Heart right ventricle (tissue), 16 donors: ENCODE measurements at places on chromosomes 1 and 21. TPM values are rescaled to one million over a fixed set of nuclear protein-coding genes. Genes with fewer than 3 reads are reported as not detected.

LRRC38 gene
- total RNA-seq, result 0.26 TPM

CLEC20A gene
- not detected for total RNA-seq

ADCY10 gene
- 0.19 TPM for total RNA-seq

BRDT gene
- total RNA-seq, result not detected

SYT14 gene
- 0.06 TPM for total RNA-seq

KCNK1 gene
- 23.2 TPM for total RNA-seq

CXADR gene
- total RNA-seq, result 22.4 TPM

PIGC gene
- 12.1 TPM for total RNA-seq

RXRG gene
- total RNA-seq, result 15.5 TPM

ZNF692 gene
- 7.1 TPM for total RNA-seq

PAX7 gene
- total RNA-seq, result not detected

GRCh38 chr1:47440599-47441081 is 2.8 kb downstream of the FOXD2 start:
- no peak for DNase-seq
- peaks cover 98% of the 10 kb centered on the region for H3K27me3 ChIP-seq
- H3K4me1 ChIP-seq, result peaks cover 41% of the 10 kb centered on the region

DNA sequence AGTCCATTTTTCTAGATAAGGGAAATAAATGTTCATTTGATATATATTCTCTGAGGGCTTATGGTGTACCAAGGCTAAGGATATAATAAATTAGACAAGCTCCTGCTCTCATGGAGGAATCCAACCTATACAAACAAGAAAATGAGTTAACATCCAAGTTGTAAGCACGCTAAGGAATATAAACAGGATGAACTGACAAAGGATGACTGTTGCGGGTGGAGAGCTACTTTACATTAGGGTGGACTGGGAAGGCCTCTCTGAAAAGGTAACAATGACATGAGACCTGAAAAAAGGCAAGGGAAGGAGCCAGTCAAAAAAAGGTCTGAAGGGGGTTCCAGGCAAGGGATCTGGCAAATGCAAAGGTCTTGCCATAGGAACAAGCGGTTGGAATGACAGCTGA is 3.1 kb downstream of the BCAR3 start:
- no peak overlapping the region for H3K4me3 ChIP-seq

DNA sequence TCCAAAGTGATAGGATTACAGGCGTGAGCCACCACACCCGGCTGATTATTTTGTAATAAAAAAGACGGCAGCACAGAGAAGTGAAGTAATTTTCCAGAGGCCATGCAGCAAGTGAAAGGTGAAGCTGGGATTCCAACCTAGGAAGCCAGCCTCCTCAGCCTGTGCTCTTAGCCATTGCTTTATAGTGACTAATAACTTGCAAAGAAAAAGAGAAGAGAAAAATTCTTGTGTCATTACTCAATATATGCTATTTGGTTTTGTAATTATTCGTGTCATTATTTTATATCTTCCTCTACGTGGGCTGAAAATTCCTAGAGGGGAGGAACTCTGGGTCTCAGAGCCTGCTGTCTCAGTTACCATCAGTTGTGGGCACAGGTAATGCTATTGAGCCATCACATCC is 1.6 kb upstream of the IER5 start:
- no peak for DNase-seq
- no peaks in the 10 kb centered on the region for H3K4me1 ChIP-seq
- no peaks in the 10 kb centered on the region for H3K27me3 ChIP-seq
- no peak overlapping the region for H3K4me3 ChIP-seq
- no peak overlapping the region for H3K27ac ChIP-seq
- H3K36me3 ChIP-seq, result no peaks in the 10 kb centered on the region

DNA sequence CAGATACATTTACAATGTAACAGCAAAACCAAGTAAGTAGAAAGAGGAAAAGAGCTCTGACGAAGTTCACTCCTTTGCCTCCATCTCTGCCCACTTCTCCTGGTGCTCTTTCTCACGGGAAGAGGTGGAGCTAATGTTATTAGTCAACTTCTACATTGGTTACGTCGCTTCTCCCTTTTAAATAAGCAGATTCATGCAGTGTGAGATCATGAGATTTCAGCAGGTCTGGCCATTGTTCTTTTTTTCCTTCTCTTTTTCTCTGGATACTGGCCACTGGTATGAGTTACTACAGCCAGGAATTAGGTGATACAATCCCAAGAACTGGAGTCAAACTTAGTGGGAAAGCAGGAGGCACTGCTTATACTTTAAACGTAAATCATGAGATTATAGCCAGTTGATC is 207.1 kb downstream of the AKT3 start:
- H3K36me3 ChIP-seq, result peaks cover 15% of the 10 kb centered on the region
- DNase-seq, result no peak
- H3K4me3 ChIP-seq, result no peak overlapping the region
- H3K27ac ChIP-seq, result no peak overlapping the region
- H3K27me3 ChIP-seq, result no peaks in the 10 kb centered on the region

DNA sequence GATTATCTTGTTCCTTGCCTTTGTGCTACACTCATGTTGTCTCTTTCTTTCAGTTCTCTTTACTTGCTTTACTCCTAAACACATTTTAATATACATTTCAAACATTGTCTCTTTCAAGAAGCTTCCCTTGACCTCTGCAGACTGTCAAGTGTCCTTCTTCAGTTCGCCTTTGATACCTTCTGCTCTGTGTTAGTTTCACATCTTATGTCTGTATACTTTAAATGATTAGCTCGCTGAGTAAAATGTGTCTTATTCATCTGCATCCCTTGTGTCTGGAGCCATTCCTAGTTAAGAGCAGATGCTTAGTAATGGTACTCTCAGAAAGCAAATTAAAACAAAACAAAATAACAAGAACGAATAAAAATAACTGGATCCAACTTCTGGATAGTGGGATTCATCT is 303.3 kb downstream of the S1PR1 start:
- DNase-seq, result no peak
- no peaks in the 10 kb centered on the region for H3K4me1 ChIP-seq
- H3K27me3 ChIP-seq, result no peaks in the 10 kb centered on the region
- H3K27ac ChIP-seq, result no peak overlapping the region
- H3K4me3 ChIP-seq, result no peak overlapping the region
- no peaks in the 10 kb centered on the region for H3K36me3 ChIP-seq

DNA sequence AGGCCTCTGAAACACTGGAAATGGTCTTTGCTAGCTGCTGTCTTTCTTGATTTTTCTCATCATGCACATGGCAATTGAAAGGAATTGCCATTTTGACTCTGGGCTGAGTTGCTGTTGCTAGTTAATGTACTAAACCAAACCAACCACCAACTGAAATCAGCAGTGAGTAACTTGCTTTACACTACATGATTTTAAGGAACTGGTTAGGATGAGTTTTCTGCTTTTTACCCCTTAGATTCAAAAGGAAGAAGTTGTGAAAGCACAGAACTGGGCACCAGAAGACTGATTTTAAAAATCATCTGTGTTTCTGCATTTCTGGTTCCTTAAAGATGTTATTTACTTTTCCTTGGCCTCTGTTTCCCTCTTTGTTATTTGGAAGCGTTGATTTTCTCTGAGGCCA is 361.9 kb downstream of the HLX start:
- no peak overlapping the region for H3K27ac ChIP-seq
- no peaks in the 10 kb centered on the region for H3K27me3 ChIP-seq
- no peak for DNase-seq
- no peaks in the 10 kb centered on the region for H3K36me3 ChIP-seq
- no peak overlapping the region for H3K4me3 ChIP-seq

- no peak for DNase-seq
- no peak overlapping the region for H3K4me3 ChIP-seq
- no peaks in the 10 kb centered on the region for H3K36me3 ChIP-seq
- no peak overlapping the region for H3K27ac ChIP-seq
Observed at GRCh38 chr21:15992171-15992570, 262.4 kb downstream of the USP25 start.

GRCh38 chr1:14804626-14805025 is 206.1 kb downstream of the KAZN start:
- DNase-seq, result no peak
- H3K36me3 ChIP-seq, result no peaks in the 10 kb centered on the region
- no peak overlapping the region for H3K27ac ChIP-seq
- no peaks in the 10 kb centered on the region for H3K4me1 ChIP-seq
- H3K4me3 ChIP-seq, result no peak overlapping the region

- no peak for DNase-seq
- no peaks in the 10 kb centered on the region for H3K36me3 ChIP-seq
- no peaks in the 10 kb centered on the region for H3K27me3 ChIP-seq
- H3K4me3 ChIP-seq, result peak overlapping the region; percentile 2
- H3K27ac ChIP-seq, result peak overlapping the region; percentile 38
Observed at GRCh38 chr1:66563094-66563800, 29.3 kb downstream of the SGIP1 start.

DNA sequence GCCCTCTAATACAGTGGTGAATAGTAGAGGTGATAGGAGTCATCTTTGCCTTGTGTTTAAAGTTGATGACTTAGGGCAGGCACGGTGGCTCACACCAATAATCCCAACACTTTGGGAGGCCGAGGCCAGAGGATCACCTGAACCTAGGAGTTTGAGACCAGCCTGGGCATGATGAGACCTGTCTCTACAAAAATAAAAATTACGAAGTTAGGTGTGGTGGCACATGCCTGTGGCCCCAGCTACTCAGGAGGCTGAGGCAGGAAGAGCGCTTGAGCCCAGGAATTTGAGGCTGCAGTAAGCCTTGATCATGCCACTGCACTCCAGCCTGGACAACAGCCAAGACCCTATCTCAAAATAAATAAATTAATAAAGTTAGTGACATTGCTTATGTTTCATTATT is 26.6 kb downstream of the CAPZA1 start:
- H3K27ac ChIP-seq, result no peak overlapping the region
- no peak for DNase-seq
- no peaks in the 10 kb centered on the region for H3K4me1 ChIP-seq
- H3K36me3 ChIP-seq, result no peaks in the 10 kb centered on the region
- H3K27me3 ChIP-seq, result no peaks in the 10 kb centered on the region

DNA sequence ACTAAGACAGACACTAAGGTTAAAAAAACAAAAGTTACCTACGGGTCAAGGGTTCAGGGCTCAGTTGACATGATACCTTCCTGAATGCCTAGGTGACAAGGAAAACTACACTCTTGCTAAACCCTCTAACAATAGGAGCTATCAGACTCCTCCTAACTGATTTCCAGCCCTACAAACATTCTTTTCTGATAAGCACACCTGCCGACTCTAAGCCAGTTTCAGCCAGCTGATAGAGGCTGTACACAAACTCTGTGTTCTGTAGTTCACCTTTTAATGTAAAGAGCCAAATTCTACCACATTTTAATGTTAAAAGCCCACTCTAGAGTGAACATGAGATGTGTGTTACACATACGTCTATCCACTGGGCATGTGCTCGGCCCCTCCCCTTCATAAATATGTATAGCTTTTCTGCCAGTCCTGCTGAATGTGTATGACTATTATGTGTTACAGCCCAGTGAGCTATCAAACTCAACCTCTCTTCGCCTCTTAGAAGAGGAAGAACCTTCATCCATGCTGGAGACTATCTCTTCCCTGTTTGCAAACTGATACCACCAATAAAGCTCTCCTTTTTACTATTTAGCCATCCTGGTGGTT is 40.0 kb upstream of the FAM163A start:
- DNase-seq, result no peak
- H3K27ac ChIP-seq, result no peak overlapping the region
- no peaks in the 10 kb centered on the region for H3K27me3 ChIP-seq
- H3K36me3 ChIP-seq, result no peaks in the 10 kb centered on the region
- no peaks in the 10 kb centered on the region for H3K4me1 ChIP-seq

DNA sequence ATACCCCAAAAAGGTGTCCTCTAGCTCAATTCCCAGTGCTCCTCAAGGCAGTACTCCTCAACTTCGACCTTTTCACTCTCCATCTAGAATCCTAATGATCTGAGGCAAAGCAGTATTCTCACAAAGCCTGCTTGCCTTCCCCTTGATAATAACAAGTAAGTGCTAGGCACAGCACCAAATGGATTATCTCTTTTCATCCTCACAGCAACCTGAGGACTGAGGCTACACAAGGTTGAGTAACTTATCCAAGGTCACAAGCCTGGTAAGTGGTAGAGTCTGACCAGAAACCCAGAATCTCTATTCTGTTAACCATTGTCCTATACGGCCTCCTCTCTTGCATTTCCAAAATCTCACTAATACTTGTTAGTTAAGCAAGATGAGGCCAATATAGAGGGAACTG is 5.1 kb downstream of the SYDE2 start:
- H3K4me1 ChIP-seq, result no peaks in the 10 kb centered on the region
- H3K36me3 ChIP-seq, result no peaks in the 10 kb centered on the region
- no peaks in the 10 kb centered on the region for H3K27me3 ChIP-seq
- no peak for DNase-seq

- H3K27ac ChIP-seq, result no peak overlapping the region
- DNase-seq, result no peak
- no peaks in the 10 kb centered on the region for H3K27me3 ChIP-seq
- no peaks in the 10 kb centered on the region for H3K36me3 ChIP-seq
- no peaks in the 10 kb centered on the region for H3K4me1 ChIP-seq
Observed at GRCh38 chr1:231170875-231171274, 9.0 kb downstream of the TRIM67 start.

- H3K4me1 ChIP-seq, result peaks cover 2% of the 10 kb centered on the region
- H3K27ac ChIP-seq, result no peak overlapping the region
- no peak for DNase-seq
Observed at GRCh38 chr1:172135076-172135672, 285.3 kb upstream of the C1orf105 start.

- H3K4me3 ChIP-seq, result no peak overlapping the region
- no peaks in the 10 kb centered on the region for H3K4me1 ChIP-seq
- H3K27me3 ChIP-seq, result no peaks in the 10 kb centered on the region
- no peak for DNase-seq
Observed at GRCh38 chr1:162912061-162912667, 51.2 kb upstream of the CCDC190 start.

DNA sequence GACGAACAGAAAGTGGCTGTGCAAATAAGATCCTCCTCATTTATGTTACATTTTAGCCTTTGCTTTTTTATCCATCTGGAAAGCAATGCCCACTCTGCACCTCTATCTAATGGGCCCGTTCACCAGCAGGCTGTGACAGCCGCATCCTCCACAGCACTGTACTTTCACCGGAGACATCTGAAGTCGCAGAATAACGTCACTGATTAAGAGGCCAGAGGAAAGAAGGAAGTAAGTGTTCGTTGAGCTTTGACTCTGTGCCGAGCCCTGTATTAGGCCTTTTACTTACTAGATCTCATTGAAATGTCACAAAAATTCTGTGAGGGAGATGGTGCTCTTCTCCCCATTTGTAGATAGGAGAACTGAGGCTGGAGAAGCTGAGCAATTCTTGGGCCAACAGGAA is 62.3 kb downstream of the KAZN start:
- H3K4me1 ChIP-seq, result peaks cover 7% of the 10 kb centered on the region
- peak overlapping the region; percentile 45 for H3K27ac ChIP-seq
- peak overlapping the region; percentile 33 for H3K4me3 ChIP-seq
- H3K36me3 ChIP-seq, result no peaks in the 10 kb centered on the region
- DNase-seq, result no peak

- peaks cover 14% of the 10 kb centered on the region for H3K36me3 ChIP-seq
- H3K27me3 ChIP-seq, result no peaks in the 10 kb centered on the region
- peak; percentile 80 for DNase-seq
- peaks cover 44% of the 10 kb centered on the region for H3K4me1 ChIP-seq
Observed at GRCh38 chr1:156727926-156728598, at the start of gene METTL25B. Gene METTL25B, plus strand, starts transcription at chr1:156728469. Its CDS starts 636 bp downstream, at chr1:156729105.
